ENCODE measurements at places on chromosomes 5 and 9. TPM values are rescaled to one million over a fixed set of nuclear protein-coding genes. Genes with fewer than 3 reads are reported as not detected.

Gene CENPP
- total RNA-seq, result 17.8 TPM

Gene INVS
- total RNA-seq, result 19.6 TPM

Gene IL31RA
- 0.68 TPM for total RNA-seq

Gene SH3TC2
- 9.3 TPM for total RNA-seq

Gene RNF130
- total RNA-seq, result 38.4 TPM

Gene PHF24
- not detected for total RNA-seq

Gene TMEM174
- total RNA-seq, result not detected

Gene TAF11L8
- total RNA-seq, result not detected

Gene ARSI
- not detected for total RNA-seq

Gene DNAH5
- 2.0 TPM for total RNA-seq

Gene C5orf47
- total RNA-seq, result not detected

Gene PIK3R1
- 19.5 TPM for total RNA-seq

Gene LRRC70
- 0.12 TPM for total RNA-seq

Gene CDO1
- total RNA-seq, result 2.6 TPM

Gene AGXT2
- total RNA-seq, result not detected

Gene PCDHGA10
- total RNA-seq, result 0.78 TPM

All from RPMI7951 (cell line).